ENCODE measurements at places on chromosomes 3 and 15.

GRCh38 chr3:162777118-162777517 lies 1280.5 kb downstream of the OTOL1 start:
- DNase-seq = no peak

DNA sequence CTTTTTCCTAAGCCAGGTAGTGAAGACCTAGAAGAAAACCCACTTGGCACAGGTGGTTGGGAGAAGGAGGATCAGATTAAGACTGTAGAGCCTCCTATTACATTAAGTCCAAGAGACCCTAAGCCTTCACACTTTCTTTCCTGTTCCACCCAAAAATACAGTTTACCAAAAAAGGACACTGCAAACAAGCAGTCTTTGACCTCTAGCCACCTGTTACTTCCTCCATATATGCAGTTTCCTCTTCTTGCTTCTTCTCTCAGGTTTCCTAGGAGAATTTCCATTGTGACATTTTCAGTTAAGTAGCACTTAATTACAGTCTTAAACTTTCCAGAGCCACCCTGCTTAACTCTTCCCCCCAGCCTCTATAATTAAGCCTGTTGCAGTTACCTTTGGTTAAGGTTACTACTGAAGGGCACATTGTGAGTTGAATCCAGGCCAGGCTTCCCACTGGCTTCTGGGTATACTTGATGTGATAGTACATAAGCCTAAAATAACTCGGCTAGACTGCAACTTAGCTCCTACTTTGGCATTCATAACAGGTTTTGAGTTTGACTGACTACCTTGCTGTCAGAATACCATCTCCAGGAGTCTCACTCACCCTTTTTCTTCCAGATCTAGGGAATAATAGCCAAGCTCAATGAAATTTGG lies 114.2 kb upstream of the UMPS start:
- no peak for DNase-seq

- no peak for DNase-seq
Observed at GRCh38 chr3:62562596-62562995, 189.2 kb upstream of the FEZF2 start.

DNA sequence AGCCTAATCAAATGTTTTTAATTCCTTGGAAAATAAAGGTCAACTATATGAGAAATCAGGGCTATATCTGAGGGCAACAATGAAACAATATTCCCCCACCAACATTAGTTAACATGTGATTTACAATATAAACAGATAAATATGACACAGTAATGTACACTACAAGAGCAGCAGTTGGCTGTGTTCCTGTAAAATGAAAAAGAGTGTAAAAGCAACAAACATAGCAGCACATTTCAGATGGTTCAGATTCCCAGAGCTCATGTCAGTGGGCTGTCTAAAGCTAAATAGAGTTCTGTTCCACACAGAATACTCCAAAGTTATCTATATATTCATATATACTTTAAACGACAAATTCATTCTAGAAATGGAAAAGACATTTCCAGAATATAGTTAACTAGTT lies 42.6 kb downstream of the ANKRD28 start:
- no peak for DNase-seq

DNA sequence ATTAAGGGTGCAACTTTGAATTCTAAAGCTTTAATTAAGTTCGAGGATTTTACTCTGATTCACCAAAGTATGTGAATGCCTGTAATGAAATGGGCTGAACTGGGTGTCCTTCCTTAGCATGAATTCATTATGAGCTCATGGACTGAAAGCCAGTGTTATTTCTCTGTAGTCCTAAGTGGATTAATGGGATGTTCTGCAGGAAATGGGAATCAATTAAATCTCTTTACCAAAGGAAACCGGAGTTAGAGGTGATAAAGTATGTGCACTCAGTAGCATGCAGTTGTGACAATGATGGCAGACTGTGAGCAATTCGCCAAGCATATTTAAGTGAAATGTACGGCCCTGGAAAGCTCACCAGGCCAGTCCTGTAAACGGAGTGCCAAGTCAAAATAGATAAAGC lies 138.7 kb downstream of the CHL1 start:
- DNase-seq = peak; percentile 6

DNA sequence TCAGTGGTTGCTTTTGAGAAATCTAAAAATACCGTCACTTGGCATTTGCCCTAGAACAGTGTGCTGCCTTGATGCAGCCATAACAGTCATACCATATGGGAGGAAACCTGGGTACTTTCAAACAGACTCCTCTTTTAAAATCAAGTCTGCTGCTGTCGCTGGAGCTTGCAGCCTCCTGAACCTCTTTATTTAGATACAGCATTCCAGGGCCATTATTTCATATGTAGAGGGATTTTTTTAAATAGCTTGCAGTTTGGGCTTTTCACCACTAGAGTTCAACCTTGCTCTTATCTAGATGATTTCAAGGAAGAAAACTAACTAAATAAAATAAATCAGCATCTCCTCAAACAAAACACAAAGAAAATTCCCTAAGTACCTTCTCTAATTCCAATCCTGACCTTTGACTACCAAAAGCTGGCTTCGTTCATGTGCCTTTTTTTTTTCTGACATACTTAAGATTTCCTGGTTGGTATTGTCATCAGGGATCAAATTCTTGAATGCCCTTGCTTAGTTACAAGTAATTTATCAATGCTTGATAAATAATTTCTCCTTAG lies 111.6 kb downstream of the KBTBD8 start:
- DNase-seq = peak; percentile 39

Data from NCI-H748 treated with DMSO at 0.1 percent for 48 hours (cell line).